Activated CD8-positive, alpha-beta T cell treated with anti-CD3 and anti-CD28 coated beads for 36 hours (primary cell): ENCODE measurements at places on chromosomes 2 and 18. TPM values are rescaled to one million over a fixed set of nuclear protein-coding genes. Genes with fewer than 3 reads are reported as not detected.
A peak's percentile ranks its signal among the peaks of the same experiment; 100 is the strongest.

TUBB8B gene
- total RNA-seq: not detected

PDE1A gene
- not detected for total RNA-seq

GRCh38 chr2:127046579-127046978, 60.4 kb downstream of the BIN1 start:
- no peak overlapping the region for H3K27ac ChIP-seq
- H3K36me3 ChIP-seq: peaks cover 2% of the 10 kb centered on the region

DNA sequence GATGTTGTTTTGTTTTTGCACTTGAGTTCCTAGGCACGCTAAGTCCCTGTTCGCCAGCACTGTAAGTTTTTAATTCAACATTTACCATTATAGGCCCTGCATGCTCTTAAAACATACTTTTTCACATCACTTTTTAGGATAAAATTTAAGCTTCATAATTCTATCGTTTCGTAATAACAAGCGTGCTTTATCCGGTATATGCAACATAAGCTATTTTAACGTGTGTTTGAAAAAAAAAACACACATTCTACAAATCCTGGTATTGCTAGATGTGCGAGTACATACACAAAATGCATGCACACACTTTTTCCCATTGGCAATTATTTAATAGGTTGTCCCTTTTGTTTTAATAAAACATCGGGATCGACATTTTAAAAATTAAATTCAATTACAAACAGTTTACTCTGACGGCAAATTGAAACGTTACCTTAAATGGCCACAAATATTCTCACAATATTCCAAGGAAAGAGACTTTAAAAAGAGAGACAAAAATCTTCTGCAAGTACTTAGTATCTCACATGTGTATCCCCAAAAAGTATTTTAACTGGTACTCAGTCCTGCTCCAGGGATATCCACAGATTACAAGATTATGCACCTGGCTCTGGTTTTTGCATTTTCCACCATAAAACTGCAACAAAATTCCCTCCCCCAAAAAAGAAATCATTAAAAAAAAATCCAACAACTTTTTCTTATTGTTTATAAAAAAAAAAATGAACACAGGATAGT, 1.0 kb upstream of the TCF4 start:
- H3K27me3 ChIP-seq: peaks cover 35% of the 10 kb centered on the region
- no peaks in the 10 kb centered on the region for H3K36me3 ChIP-seq
- H3K4me3 ChIP-seq: peak overlapping the region; percentile 80
- no peak for DNase-seq

DNA sequence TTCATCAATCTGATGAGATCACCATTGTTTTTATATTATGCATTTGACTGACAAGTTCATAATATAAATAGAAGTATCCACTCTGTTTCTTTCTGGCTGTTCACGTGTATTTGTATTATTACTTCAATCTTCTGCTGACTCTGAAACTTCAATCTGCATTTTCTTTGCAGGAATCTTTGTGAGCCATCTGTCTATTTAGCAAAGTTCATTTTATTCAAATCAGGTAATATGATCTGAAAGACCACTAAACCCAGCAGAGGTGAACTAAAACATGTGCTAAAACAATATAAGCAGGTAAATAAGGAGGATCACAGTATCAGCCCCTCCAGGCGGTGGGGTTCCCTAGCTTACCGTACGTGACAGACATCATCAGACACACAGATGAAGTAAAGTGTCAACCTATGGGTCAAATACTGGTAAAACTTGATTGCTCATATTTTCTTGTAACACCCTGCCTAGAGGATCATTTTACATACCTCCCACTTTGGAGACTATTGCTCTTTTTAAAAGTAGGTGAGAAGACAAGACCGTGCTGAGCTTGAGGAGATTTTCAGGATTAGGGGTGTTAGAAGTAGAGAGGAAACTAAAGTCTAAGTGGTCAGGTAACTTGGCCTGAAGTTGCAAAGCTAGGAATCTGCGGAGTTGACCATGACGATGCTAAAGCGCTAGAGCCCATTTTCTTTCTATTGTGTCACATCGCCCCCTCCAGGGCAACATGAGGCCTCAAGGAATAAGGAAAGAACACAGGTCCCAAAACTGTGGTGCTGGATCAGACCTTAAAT, 9.0 kb downstream of the DTNB start:
- H3K27ac ChIP-seq: no peak overlapping the region
- H3K36me3 ChIP-seq: no peaks in the 10 kb centered on the region
- peak; percentile 56 for DNase-seq
